ENCODE measurements at places on chromosomes 6 and 20. TPM values are rescaled to one million over a fixed set of nuclear protein-coding genes. Genes with fewer than 3 reads are reported as not detected.

DNA sequence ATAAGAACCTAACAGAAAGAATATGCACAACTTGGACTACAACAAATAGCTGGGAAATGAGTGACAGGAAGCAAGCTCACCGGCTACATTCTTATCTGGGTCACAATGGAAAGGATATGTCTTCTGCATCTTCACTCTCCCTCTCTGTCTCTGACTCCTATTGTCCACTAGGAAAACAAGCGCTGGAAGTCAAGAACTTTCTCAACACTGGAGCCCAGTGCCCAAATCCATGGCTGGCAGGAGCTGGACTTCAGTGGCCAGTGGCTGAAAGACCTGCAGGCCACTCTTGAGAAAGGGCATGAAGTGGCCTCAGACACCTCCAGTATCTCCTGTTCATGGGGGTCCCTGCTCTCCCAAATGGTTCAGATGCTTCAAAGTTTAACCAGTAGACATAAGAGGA lies 62.0 kb downstream of the FAM50B start:
- no peak for DNase-seq

GRCh38 chr6:133568970-133569889 lies 319.7 kb upstream of the TCF21 start:
- DNase-seq: no peak

DNA sequence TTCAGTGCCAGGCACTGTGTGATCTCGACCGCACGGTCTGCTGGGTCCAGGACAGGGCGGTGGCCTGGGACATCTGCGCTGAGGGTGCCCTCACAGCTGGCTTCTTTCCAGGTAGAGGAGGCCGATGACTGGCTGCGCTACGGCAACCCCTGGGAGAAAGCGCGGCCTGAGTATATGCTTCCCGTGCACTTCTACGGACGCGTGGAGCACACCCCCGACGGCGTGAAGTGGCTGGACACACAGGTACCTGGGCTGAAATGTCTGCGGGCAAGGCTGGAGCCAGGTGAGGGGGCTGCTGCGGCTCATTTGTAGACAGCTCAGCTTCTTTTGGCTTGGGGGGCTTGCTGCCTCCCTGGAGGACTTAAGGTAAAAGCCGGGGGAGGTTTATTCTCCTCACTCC lies 26.6 kb downstream of the PYGB start:
- peak; percentile 27 for DNase-seq

- no peak for DNase-seq
Measured at GRCh38 chr6:125819535-125820326, 29.0 kb downstream of the NCOA7 start.

GRCh38 chr6:97702248-97702647 lies 419.2 kb upstream of the MMS22L start:
- no peak for DNase-seq

Gene SAMD10
- polyA plus RNA-seq: 15.6 TPM

All from CD8-positive, alpha-beta memory T cell (primary cell).